ENCODE measurements at places on chromosomes 5 and 9.

DNA sequence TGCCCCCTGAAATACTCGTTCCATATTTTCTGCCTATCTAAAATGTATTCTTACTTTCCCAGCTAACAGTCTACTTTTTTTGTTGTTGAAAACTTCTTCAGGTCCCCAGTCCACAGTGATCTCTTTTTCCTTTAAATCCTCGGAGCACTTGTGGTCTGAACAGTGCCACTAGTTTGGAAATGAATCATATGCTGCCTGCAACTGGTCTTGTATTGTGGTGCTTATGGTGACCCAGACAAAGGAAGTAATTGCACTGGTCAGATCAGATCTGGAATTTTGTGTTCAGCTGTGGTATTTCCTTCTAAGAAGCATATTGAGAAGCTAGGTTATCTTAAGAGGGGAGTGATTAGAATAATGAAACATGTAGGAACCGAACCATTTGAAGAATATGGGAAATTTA lies 2.9 kb downstream of the UNC13B start:
- DNase-seq = peak; percentile 11

DNA sequence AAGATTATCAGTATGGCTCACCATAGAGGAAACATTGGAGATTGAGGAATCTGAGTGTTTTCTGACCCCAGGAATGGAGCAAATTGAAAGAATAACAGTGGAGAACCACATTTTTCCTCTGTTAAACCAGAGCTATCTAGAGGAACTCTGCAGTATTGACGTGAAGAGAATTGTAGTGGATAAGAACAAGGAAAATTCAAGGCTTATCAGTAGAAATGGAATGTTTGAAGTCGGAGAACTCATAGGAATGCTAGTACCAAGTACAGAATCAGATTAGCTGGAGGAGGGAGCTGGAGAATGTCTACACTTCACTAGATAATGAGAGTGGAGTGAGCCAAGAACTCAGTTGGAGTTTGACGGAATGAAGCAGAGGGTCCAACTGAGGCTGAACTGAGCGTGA lies 50.3 kb downstream of the SNCAIP start:
- no peak for DNase-seq

DNA sequence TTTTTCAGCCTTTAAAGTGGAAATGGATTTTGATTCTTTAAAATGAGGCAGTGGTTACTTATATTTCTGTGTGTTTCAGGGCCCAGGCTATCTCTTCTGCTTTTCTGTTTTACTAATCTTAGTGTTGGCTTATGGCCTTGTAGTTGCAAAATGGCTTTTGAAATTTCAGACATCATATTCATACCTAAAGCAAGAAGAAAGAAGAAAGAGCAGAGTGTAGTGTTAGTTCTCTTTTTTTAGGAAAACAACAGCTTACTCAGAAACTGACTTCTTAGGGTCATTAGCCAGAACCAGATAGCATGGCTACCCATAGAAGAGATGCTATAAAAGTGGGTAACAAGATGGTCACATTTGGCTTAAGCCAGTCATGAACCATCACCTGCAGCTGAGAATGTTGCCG lies 20.9 kb downstream of the ZBED3 start:
- DNase-seq = no peak

GRCh38 chr9:121645003-121645402 lies 6.4 kb upstream of the DAB2IP start:
- DNase-seq = no peak

- peak; percentile 40 for DNase-seq
These were observed 1.6 kb downstream of the FSTL4 start for GRCh38 chr5:133610489-133611356.

DNA sequence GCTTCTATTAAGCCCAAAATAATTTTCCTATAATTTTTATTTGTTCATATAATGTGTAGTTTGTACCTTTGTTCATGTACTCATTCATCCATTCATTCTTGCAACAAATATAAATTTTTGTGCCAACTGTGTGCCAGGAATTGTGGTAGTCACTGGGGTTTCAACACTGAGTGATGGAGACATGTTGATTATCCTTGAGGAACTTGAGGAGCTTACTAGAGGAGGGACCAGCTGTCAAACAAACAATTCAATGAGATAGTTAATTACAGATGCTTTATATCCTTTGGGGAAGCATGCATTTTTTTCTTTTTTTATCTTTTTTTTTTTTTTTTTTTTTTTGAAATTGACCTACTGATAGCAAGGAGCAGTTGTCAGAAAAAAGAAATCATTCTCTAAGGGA lies 324.8 kb downstream of the GABRG2 start:
- no peak for DNase-seq

DNA sequence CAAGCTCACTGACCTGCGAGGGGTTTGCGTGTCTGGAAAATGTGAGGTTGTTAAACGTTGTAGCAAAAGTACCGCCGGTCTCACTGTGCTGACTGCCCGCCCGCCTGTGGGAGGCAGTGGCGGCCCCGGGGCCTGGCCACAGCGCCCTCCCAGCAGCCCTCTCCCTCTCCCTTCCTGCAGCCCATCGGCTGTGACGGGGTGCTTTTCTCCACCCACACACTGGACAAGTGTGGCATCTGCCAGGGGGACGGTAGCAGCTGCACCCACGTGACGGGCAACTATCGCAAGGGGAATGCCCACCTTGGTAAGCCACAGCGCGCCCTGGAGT lies 6.2 kb downstream of the ADAMTSL2 start:
- no peak for DNase-seq

DNA sequence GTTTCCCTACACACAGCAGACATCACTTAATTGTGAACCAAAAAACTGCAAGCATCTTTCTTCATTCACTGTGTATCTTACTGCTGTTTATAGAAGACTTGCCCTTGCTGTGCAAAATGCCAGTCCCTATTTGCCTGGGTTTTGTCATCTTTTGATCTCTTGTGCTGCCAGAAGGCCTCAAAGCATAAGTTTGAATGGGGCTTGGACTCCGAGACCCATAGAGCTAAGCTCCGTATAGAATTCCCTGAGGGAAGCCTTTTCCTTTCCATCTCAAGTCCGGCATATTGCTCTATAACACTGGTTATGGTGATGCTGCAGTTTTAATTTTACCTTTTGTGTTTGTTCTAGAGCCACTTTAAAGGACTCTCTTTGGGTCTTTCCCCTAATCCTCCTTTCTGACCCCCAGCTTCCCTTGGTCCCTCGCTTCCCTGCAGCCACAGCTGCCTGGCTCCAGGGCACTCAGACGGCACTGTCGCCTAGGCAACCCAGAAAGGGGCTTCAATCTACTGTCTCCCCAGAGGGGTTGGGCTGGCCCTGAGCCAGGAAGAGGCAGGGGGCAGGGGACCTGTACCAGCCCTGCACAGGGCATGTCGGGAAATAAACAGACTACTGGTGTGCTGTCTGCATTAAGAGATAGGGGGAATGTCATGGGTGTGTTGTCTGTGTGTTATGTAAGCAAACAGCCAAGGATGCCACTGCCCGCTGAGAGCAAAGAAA lies 73.4 kb upstream of the MELK start:
- no peak for DNase-seq

- DNase-seq = no peak
These were observed 69.0 kb downstream of the INVS start for GRCh38 chr9:100167915-100168654.

GRCh38 chr9:98540476-98540875 lies 168.3 kb downstream of the GABBR2 start:
- no peak for DNase-seq

DNA sequence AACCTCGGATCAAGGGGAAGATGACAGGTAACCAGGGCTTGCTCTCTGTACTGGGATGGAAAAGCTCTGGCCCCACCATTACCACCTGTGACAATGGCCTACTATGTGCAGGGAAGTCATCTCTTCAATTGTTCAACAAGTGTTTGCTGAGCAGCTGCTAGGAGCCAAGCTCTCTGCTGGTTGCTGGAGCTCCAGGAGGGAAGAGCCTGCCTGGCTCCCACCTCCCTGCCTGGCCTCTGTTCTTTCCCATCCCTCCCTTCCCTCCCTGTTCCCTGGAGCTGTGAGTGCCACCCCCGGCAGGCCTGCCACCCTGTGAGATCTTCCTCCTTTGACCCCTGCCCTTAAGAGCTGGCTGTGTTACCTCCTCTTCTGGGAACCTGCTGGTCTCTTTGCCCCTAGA lies 59.7 kb upstream of the IER5L start:
- DNase-seq = no peak

DNA sequence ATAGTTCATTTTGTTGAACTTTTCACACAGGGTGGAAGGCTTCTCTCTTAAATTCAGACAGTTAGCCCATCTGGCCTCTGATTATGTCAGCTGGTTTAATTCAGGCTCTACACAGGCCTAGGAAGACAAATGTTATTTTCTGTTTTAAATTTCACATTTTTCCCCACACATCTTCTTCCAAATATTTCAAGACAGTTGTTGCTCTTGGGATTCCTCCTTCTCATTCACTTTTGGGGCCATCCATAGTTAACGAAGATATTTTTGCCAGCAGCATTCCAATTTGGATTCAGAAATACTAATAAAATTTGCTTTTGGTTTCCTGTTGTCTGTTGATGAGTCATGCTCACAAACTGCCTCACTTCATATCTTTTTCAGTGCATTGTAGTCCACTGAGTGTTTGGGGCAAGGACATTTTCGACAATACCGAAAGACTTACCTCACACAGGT lies 475.4 kb downstream of the DMAC1 start:
- DNase-seq = no peak

- no peak for DNase-seq
These were observed 60.5 kb upstream of the EDIL3 start for GRCh38 chr5:84445049-84445685.

- DNase-seq = no peak
These were observed 140.4 kb upstream of the SPDL1 start for GRCh38 chr5:169442913-169443784.

- no peak for DNase-seq
These were observed 4.2 kb upstream of the UGT3A2 start for GRCh38 chr5:36070687-36071571.

DNA sequence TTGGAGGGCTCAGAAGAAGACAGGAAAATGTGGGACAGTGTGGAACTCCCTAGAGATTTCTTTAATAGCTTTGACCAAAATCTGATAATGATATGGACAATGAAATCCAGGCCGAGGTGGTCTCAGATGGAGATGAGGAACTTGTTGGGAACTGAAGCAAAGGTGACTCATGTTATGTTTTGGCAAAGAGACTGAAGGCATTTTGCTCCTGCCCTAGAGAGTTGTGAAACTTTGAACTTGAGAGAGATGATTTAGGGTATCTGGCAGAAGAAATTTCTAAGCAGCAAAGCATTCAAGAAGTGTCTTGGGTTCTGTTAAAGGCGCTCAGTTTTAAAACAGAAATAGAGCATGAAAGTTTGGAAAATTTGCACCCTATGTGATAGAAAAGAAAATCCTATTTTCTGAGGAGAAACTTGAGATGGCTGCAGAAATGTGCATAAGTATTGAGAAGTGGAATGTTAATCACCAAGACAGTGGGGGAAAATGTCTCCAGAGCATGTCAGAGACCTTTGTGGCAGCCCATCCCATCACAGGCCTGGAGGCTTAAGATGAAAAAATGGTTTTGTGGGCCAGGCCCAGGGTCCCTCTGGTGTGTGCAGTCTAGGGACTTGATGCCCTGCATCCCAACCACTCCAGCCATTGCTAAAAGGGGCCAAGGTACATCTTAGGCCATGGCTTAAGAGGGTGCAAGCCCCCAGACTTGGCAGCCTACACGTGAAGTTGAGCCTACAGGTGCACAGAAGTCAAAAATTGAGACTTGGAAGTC lies 463.7 kb upstream of the TLE4 start:
- DNase-seq = no peak
